ENCODE measurements at places on chromosomes 2 and 18. TPM values are rescaled to one million over a fixed set of nuclear protein-coding genes. Genes with fewer than 3 reads are reported as not detected.

LYG2 gene
- total RNA-seq, result not detected

TRIM54 gene
- total RNA-seq, result 3.1 TPM

TMEM247 gene
- total RNA-seq, result not detected

SERPINE2 gene
- total RNA-seq, result 7.4 TPM
